Dermis lymphatic vessel endothelial cell (primary cell): ENCODE measurements at places on chromosomes 4 and X. TPM values are rescaled to one million over a fixed set of nuclear protein-coding genes. Genes with fewer than 3 reads are reported as not detected.

HTN3 gene
- not detected in 2 replicates for total RNA-seq

MAGEB1 gene
- not detected in 2 replicates for total RNA-seq

GUCY1B1 gene
- total RNA-seq: 11.5 and 15.5 TPM in 2 replicates

BEX2 gene
- 1.3 and 4.4 TPM in 2 replicates for total RNA-seq

SATL1 gene
- not detected in 2 replicates for total RNA-seq

GPC3 gene
- not detected in 2 replicates for total RNA-seq

EPHA5 gene
- total RNA-seq: not detected in 2 replicates

STARD8 gene
- total RNA-seq: 37.6 and 54.2 TPM in 2 replicates

SERPINA7 gene
- not detected in 2 replicates for total RNA-seq

MXRA5 gene
- under 0.01 TPM in 1 of 2 replicates, not detected in the other for total RNA-seq

NEUROG2 gene
- total RNA-seq: not detected in 2 replicates

SEPTIN6 gene
- total RNA-seq: 26.2 and 52.4 TPM in 2 replicates

KLHL4 gene
- 126 and 135 TPM in 2 replicates for total RNA-seq

FAT1 gene
- 1.6 and 10.8 TPM in 2 replicates for total RNA-seq

RTL3 gene
- total RNA-seq: not detected in 2 replicates

FDCSP gene
- total RNA-seq: not detected in 2 replicates

KLKB1 gene
- 0.95 and 0.98 TPM in 2 replicates for total RNA-seq

RAB40A gene
- total RNA-seq: under 0.01 TPM in 2 replicates

STATH gene
- not detected in 2 replicates for total RNA-seq

IL21 gene
- total RNA-seq: not detected in 2 replicates

LRIT3 gene
- total RNA-seq: not detected in 2 replicates

CFAP299 gene
- not detected in 2 replicates for total RNA-seq

UGT2B7 gene
- not detected in 2 replicates for total RNA-seq

TAF1 gene
- total RNA-seq: 29.3 and 39.1 TPM in 2 replicates

MUC7 gene
- not detected in 2 replicates for total RNA-seq

MTTP gene
- total RNA-seq: under 0.01 and 0.09 TPM in 2 replicates

PPP1R2C gene
- not detected in 2 replicates for total RNA-seq

CPLX1 gene
- total RNA-seq: 0.09 TPM in 1 of 2 replicates, not detected in the other

PROM1 gene
- under 0.01 and 0.09 TPM in 2 replicates for total RNA-seq

RAB39B gene
- 0.11 and 0.52 TPM in 2 replicates for total RNA-seq

FAM47C gene
- not detected in 2 replicates for total RNA-seq

XPNPEP2 gene
- not detected in 2 replicates for total RNA-seq

RBM47 gene
- total RNA-seq: under 0.01 TPM in 1 of 2 replicates, not detected in the other

RAB9A gene
- total RNA-seq: 19.2 and 22.1 TPM in 2 replicates

LDB2 gene
- 642 and 722 TPM in 2 replicates for total RNA-seq

OTC gene
- 0.17 and 0.22 TPM in 2 replicates for total RNA-seq
